ENCODE measurements at places on chromosomes 4 and X.

GRCh38 chr4:189124149-189124758, 816.4 kb upstream of the FRG1 start:
- no peak for DNase-seq

- no peak for DNase-seq
Measured at GRCh38 chr4:13627178-13627605, 333 bp downstream of the BOD1L1 start.

DNA sequence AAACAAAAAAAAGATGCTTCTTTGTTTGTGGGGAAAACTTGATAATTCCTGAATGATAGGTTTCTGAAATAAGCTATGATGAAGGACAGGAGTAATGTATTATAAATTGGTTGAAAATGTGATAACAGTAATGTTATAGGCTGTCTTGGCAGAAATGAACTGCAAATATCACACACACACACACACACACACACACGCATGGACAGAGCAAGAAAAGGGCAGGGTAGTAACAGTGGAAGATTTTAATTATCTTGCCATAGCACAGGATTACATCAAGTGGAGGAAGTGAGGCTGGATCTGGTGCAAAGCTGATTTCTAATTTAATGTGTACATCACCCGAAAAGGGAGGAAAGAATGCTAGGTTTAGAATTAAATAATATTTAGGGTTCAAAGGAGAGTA, 97.5 kb upstream of the CXXC4 start:
- no peak for DNase-seq

- DNase-seq, result no peak
Measured at GRCh38 chr4:8303485-8304281, 34.1 kb downstream of the HTRA3 start.

GRCh38 chr4:13160920-13161319, 323.2 kb downstream of the RAB28 start:
- DNase-seq, result no peak

DNA sequence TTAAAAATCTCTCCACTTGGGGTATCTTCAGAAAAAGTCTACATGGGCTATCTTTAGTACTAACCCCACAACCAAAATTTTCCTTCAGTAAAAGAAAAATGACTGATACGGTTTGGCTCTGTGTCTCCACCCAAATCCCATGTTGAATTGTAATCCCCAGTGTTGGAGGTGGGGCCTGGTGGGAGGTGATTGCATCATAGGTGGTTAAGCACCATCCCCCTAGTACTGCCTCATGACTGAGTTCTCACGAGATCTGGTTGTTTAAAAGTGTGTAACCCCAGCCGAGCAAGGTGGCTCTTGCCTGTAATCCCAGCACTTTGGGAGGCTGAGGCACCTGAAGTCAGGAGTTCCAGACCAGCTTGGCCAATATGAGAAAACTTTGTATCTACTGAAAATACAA, 66.8 kb downstream of the USP46 start:
- DNase-seq, result no peak

DNA sequence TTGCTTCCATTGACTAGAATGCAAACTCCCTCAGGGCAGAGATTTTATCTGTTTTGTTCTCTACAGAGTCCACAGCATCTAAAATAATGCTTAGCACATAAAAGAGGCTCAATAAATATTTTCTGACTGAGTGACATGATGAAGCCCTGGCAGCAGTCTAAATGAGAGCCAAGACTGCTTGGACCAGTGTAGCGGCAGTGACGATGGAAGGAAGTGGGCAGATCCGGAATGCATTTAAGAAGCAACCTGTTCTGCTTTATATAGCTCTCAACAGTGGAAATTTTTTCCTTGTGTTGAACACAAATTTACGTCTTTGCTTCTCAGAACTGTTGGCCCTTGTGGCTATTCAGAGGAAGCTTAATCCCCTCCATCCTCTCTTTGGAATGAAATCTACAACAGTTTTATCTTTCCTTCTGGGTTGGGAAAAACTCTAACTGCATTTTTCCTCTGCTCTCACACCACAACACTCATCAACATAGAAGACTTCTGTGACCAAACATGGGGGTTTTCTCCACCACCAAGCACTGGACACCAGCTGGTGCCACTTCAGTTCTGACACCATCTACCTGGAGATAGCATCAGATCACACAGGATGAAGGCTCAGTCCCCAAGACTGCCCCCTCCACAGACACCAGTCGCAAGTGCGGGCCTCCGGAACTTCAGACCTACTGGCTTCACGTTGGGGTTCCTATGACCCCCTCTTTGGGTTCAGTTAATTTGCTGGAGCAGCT, 7.0 kb upstream of the BEND4 start:
- no peak for DNase-seq

GRCh38 chrX:68199062-68199848, 234.0 kb downstream of the OPHN1 start:
- no peak for DNase-seq

GRCh38 chr4:185232370-185232769, 23.0 kb downstream of the SNX25 start:
- no peak for DNase-seq

- DNase-seq, result no peak
Measured at GRCh38 chr4:52010986-52011385, 9.2 kb downstream of the LRRC66 start.

- DNase-seq, result no peak
Measured at GRCh38 chrX:151679798-151680402, 15.4 kb upstream of the PRRG3 start.

DNA sequence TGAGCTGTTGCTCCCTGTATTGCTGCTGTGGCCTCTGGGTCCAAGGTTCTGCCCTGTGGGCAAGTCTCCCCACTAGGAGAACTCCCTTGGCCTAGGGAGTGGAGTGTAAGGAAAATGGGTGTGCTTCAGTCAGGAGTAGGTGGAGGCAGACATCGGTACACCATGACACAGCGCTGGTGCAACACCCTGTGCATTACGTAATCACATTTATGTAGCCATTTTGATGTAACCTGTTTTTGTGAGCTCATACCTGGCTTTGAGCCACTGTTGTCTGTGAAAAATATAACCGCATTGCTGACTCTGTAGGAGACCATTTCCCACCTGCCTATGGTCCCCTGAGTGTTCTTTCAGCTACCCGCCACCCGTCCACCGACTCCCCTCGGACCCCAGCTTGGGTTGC, 700.5 kb upstream of the AGA start:
- no peak for DNase-seq
